Endodermal cell (in vitro differentiated cells): ENCODE measurements at places on chromosomes 13 and 19. TPM values are rescaled to one million over a fixed set of nuclear protein-coding genes. Genes with fewer than 3 reads are reported as not detected.
A peak's percentile ranks its signal among the peaks of the same experiment; 100 is the strongest.

The MUC16 gene
- 0.11 and 0.13 TPM in 2 replicates for total RNA-seq

DNA sequence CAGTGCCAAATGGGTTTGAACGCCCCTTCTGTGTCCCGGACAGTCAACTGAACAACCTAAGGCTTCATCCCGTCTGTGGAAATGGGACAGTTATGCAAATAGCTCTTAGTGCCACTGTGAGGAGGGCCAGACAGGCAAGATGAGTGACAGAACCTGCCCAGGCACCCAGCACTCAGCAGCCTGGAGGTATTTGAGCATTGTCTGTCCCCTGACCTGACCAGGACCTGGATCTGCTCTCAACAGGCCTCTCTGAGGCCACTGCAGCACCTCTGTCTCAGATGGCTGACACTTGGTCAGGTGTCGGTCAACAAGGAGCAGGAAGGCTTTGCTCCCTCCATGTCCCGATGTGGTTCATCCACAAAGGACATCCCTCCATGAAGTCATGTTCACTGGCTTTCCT is 67.9 kb downstream of the CCDC70 start:
- H3K36me3 ChIP-seq, result no peaks in the 10 kb centered on the region
- H3K27me3 ChIP-seq, result no peaks in the 10 kb centered on the region
- no peak overlapping the region for H3K27ac ChIP-seq
- peak; percentile 31 for DNase-seq
- no peak overlapping the region for H3K4me3 ChIP-seq
- H3K4me1 ChIP-seq, result peaks cover 7% of the 10 kb centered on the region

DNA sequence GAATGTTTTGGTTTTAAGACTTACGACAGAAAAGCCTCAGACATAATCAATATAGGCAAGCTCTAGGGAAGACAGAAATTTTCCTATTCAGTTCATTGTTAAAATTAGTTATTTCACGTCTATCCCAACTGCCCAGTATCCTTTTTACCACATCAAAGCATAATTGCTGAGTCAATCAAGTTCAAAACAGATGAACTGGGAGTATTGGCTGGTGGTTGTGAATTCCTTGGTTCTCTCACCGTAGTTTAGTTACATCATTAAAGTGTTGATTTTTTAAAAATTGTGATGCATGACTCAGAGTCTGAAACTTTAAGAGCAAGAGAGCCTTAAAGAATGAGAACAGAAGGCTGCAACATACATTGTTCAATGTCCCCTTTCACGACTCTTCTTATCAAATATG is 143.3 kb upstream of the FREM2 start:
- H3K4me1 ChIP-seq, result no peaks in the 10 kb centered on the region
- no peaks in the 10 kb centered on the region for H3K36me3 ChIP-seq
- DNase-seq, result no peak

DNA sequence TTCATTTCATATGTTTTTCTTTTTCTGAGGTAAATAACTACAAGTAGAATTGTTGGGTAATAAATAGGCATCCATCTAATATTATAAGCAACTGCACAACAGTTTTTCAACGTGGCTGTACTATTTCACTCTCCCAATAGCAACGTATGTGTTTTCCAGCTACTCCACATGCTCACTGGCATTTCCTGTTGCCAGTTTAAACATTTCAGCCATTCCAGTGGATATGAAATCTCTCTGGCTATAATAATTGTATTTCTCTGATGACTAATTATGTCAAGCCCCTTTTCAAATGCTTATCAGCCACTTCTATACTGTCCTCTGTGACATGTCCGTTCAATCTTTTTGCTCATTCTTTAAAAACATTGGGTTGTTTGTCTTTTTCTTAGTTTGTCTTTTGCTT is 26.8 kb upstream of the ALOX5AP start:
- no peak overlapping the region for H3K27ac ChIP-seq
- H3K4me1 ChIP-seq, result no peaks in the 10 kb centered on the region
- H3K4me3 ChIP-seq, result no peak overlapping the region
- H3K27me3 ChIP-seq, result no peaks in the 10 kb centered on the region

DNA sequence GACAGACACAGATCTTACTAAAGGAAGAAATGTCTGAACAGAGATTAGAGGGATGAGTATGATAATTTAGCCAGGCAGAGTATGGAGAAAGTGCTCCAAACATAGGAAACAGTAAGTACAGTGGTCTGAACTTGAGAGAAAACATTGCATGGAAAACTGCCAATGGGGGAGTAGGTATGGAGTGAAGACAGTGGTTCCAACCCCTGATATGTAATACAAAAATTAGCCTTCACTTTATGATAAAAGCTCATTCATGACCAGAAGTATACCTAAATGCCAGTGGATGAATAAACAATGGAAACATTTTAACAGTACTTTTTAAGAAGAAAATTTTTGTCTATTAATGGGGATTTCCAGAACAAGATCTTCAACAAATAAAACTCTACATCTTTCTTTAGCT is 334.0 kb downstream of the DIAPH3 start:
- H3K4me1 ChIP-seq, result no peaks in the 10 kb centered on the region
- no peaks in the 10 kb centered on the region for H3K27me3 ChIP-seq
- H3K4me3 ChIP-seq, result no peak overlapping the region
- H3K36me3 ChIP-seq, result peaks cover 20% of the 10 kb centered on the region
